ENCODE measurements at places on chromosomes 1 and 21.

GRCh38 chr1:99659755-99660210 lies 13.9 kb downstream of the PALMD start:
- no peak for DNase-seq

DNA sequence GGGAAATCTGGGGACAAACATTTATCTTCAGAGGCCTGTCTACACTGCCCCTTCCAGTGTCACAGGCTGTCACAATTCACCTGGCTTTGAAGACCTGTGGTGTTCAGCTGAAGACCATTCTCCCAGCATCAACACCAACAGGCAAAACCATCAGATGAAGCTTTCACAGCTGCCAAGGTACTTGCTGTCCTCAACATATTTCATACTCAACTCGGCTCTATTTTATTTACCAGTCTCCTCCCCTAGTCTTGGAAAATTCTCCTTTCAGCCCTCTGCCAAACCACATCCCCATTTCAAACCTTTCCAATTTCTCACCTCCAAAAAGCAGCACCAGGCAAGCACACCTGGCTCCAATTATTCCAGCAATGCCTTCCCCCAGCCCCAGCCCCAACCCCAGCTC lies 108.8 kb downstream of the TGFBR3 start:
- DNase-seq: peak; percentile 41

- no peak for DNase-seq
Observed at GRCh38 chr21:17690078-17690494, 77.4 kb upstream of the BTG3 start.

GRCh38 chr1:245148861-245149260 lies 5.9 kb upstream of the KIF26B start:
- no peak for DNase-seq

DNA sequence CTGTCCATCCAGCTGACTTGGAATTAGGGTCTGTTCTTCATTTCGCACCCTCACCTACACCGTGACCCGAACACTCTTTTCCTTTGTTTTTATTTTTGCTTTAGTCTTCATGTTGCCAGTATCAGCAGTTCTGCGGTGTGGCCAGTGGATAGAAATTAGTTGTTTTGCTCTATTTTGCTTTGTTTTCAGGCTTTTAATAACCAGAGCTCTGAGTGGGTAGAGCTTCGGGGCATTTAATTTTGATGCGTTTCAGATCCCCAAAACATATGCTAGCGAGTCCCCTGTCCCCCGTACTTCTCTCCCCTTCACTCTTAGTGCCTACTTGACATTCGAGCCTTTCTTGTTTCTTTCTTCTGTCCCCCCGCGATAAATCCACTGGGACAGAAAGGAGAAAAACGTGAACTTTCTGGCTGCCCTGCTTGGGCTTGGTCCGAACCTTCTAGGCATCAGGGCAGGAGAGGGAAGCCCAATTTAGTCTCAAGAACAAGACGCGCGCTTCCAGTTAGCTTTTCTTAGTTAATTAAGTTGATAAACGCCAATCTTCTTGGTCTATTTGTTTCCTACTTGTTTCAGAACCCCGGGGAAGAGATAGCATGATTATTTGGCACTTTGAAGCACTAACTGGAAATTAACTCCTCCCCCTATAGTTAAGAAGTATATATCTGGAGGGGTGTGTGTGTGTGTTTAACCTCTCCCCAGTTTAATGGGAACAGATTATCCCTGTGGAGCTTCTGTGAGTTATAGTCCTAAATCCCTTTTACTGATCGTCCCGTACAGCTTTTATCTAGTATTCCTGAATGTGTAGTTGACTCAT lies 839 bp downstream of the SWT1 start:
- no peak for DNase-seq

- DNase-seq: no peak
Observed at GRCh38 chr1:20936216-20936615, 149.1 kb upstream of the HP1BP3 start.

- no peak for DNase-seq
Observed at GRCh38 chr21:38937286-38937790, 131.6 kb downstream of the ETS2 start.

GRCh38 chr1:18139198-18139981 lies 31.8 kb downstream of the IGSF21 start:
- DNase-seq: no peak

All from fibroblast of skin of right quadriceps (primary cell).